ENCODE measurements at places on chromosomes 7 and 10.

DNA sequence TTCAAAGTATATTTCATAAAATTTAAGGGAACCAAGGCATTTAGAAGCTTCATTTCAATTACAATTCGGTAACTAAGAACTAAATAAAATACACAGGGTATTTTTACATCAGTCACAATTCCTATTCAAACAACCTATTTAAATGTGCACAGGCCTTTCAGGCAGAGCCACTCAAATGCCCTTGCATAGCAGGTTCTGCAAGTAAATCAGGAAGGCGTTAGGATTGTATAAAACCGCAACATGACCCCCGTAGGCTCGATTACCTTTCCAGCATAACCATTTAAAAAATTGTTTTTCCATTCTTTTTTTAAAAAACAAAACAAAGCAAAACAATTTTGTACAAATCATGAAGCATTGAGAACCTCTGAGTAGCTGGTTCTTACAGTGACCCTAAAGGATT lies 289.9 kb upstream of the SP8 start:
- DNase-seq: no peak

DNA sequence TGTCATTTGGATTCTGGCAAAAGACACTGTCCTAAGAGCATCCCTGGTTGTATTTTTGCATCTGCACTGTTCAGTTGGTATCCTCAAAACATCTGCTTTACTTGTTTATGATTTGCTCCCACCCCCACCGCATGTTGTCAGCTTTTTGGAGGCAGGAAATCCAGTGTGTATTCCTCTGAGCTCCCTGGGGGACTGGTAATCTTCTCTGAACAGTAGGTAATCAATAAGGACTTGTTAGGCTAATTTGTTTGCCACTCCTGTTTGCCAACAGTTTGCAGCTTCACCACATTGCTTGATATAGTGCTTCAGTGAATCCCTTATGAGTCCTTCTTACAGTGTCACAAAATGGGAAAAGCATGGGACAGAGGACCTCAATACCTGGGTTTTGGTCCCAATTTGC lies 49.1 kb downstream of the FEZF1 start:
- no peak for DNase-seq

DNA sequence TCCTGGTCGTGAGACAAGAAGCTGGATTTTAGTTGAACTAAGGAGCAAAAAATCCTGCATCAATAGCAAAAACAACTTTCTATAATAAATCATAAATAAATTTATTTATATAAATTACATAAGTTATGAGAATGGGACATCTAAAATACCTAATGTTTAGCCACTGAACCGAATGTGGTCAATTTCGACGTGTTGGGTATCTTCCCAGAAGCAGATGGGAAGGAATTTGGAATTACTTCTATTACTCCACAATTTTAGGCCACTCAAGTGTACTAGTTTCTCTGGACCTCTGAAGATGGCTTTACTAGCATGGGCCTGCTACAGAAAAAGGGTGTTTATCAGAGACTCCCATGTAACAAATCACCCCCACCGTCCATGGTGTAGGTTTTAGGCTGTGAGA lies 172.0 kb downstream of the PRPF18 start:
- no peak for DNase-seq

- DNase-seq: no peak
Measured at GRCh38 chr7:111025006-111025405, 65.9 kb upstream of the LRRN3 start.

DNA sequence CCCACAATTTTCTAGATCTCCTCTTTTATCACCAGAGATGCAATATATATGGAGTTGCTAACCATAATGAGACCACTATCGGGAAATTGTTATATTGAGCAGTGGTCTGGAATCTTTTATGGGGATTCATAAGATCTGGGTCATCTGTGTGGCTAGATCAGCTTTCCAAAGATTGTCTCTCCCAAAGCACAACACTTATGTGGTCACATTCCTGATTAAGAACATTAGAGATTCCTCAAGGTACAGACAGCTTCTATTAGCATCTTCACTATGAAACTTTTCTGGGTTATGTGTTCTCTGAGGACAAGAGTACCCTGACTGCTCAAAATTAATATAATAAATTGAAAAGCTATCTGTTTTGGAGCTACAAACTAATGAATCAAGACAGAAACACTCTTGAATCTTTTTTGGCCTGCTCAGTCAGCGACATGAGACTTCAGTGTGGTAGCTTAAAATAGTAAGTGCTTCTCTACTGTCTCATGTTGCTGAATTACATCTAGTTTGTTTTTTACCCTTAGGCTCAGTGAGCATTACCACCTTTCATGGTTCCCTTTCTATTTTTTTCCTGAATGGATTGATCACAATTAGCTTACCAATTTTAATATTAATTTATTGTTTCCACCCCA lies 42.6 kb upstream of the STRIP2 start:
- DNase-seq: no peak

- no peak for DNase-seq
Measured at GRCh38 chr7:56105508-56105907, 768 bp downstream of the CHCHD2 start.

GRCh38 chr7:30390736-30391636 lies 87.6 kb downstream of the NOD1 start:
- no peak for DNase-seq

- no peak for DNase-seq
Measured at GRCh38 chr7:131174855-131175254, 152.8 kb upstream of the MKLN1 start.

GRCh38 chr7:150434240-150434639 lies 16.2 kb upstream of the GIMAP8 start:
- no peak for DNase-seq

- no peak for DNase-seq
Measured at GRCh38 chr7:69859342-69859741, 261.1 kb downstream of the AUTS2 start.

GRCh38 chr7:24227068-24227467 lies 56.9 kb upstream of the NPY start:
- no peak for DNase-seq

GRCh38 chr7:84529480-84530205 lies 335.1 kb upstream of the SEMA3A start:
- no peak for DNase-seq

DNA sequence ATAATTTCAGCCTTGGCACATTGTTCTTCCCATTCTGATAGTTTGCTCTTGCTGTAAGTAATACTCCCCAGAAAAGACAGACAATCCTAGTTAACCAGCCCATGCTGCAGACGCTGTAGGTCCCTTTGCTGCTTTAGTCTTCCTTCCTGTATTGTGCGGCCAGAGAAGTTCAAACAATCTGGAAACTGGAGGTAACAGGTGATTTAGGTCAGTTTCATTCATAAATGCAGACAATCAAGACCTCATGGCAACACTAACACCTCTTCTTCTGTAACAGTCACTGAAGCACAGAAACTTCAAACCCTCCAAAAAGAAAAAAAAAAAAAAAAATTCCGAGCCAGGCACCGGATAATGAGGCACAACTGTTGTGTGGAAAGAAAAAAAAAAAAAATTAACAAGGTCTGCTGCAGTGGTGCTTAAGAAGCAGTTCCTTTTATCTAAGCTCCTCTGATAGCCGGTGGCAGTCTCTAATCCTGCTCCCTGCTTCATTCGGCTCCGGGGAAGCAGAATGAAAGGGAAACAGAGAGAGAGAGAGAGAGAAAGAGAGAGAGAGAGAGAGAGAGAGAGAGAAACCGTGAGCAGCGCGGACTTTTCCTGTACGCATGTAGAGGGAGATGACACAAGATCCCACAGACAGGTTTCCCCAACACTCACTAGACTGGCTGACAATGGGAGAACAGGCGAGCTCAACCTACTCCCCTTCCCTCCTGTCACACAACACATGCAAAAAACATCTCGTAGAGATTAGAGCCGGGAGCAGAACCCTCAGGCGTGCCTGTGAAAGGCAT lies at the start of gene SEMA3A:
Gene SEMA3A (minus strand): TSS at position 306 of the 788 bp plus-strand sequence. CDS start 203 bp downstream, at position 103.
- DNase-seq: no peak

DNA sequence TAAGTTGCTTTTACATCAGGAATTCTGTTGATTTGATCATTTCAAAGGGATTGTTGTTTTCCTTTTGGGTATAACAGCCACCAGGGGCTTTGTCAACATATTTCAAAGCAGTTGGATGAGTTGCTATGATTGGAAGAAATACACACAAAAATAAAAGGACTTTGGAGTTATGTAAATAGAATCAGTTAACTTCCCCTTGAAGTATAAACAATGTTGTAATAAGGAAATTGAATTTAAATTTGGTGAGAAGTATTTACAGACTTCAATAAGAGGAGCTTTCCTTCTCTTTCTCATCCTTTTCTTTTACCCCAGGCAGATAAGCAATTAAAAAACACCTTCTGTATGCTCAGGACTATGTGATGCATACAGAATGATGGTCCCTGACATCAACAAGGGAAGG lies 199.7 kb downstream of the LHFPL3 start:
- no peak for DNase-seq

- no peak for DNase-seq
Measured at GRCh38 chr10:109939315-109939961, 16.1 kb upstream of the XPNPEP1 start.

DNA sequence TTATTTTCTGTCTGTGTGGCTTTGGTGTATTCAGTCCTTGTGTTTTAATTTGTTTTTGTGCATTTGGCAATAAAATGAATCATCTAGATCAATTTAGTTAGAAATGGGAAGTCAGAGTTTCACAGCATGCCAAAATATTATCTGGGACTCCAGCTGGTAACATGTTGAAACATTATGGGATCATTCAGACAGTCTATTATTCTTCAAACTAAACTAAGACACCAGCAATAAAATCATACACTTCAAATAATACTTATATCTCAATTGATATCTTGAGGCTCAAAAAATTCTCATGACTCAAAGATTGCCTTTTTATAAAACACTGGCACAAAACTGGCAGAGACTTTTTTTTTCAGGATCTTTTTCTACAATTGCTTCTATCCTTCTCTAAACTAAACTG lies 5.8 kb upstream of the RP9 start:
- no peak for DNase-seq

- DNase-seq: no peak
Measured at GRCh38 chr7:11613292-11613930, 218.6 kb downstream of the THSD7A start.

DNA sequence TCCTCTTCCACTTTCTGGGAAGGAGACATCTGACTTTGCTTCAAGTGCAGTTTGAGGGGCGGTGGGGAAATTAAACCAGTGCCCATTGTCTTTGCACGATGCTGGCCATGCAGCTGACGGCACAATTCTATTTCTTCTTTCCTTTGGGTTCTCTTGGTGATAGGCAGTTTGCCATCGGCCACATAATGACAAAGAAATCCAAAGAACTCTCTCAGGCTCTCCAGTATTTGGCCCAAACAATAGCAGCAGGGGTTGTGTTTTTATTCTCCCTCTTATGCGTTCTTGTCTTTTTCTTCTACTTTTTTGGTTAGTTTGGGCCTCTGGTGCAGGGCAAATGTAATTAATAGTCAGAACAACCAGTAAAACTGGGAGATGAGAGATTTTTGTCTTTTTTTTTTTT lies 147.0 kb downstream of the EMX2 start:
- DNase-seq: no peak

- no peak for DNase-seq
Measured at GRCh38 chr10:17353568-17354300, 100.7 kb downstream of the ST8SIA6 start.

DNA sequence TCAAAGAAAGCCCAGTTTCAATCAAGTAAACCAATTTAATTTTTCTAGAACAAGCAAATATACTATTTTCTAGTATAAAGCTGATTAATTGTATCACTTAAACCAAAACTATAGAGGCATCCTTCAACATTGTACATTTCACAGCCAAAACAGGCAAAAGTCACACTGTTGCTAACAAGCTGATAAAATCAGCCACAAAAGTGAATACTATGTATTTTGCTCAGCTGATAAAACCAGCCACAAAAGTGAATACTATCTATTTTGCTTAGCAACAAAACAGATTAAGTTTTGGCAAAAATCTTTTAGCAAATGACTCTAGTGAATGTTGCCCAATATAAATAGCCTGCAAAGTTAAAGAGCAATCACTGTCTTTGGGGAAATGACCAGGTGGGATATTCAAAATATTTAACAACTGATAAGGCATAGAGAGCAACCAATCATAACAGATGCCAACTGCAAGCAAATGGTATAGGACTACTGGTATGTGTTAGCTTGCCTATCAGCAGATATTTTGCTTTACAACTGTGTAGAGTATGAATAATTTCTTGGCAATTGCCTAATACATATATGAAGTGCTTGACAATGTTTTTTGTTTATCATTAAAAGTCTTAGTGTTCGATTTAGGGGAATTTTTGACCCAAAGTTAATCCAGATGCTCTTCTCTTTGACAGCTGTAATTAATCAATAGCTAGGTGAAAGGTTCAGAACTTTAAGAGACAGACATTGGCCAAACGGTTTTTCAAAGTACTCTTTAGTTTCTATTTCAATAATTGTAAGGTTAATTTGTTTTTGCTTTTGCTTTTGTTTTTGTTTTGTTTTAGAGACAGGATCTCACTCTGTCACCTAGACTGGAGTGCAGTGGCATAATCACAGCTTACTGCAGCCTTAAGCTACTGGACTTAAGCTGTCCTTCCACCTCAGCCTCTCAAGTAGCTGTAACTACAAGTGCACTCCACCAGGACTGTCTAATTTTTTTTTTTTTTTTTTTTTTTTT lies 44.4 kb upstream of the SP4 start:
- DNase-seq: no peak

DNA sequence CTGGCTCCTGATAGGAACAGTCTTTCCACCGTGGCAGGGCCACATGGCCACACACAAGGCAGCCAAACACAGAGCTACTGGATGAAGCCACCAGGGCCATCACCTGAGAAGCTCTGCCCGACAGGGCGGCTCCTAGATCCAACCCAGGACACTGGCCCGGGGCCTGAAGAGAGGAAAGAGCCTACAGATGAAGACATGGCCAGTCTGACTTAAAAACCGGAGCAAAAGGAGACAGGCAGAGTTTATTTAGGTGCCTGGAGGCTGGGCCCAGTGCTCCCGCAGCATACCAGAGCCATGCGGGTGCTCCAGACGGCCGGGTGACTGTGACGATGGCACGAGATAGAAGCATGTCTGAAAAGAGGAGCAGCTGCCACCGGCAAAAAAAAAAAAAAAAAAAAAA lies 3.9 kb downstream of the TECPR1 start:
- no peak for DNase-seq

GRCh38 chr7:44966731-44967538 lies 11.9 kb downstream of the MYO1G start:
- no peak for DNase-seq

DNA sequence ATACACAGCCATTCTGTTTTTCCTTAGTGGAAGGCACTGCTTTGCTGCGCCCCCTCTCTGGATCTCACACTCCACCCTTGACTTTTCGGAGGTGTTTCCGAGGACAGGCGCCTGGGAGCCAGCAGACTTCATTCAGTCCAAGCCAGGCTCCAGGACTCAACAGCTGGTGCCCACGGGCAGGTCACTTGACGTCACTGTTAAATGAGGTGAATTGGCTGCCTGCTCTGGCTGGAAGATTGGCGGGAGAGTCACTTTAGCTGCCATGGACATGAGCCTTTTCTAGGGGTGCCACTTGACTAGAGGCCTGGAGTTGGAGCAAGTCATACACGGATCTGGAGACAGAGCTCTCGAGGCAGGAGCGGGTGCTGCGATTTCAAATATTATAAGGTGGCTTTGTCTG lies 3.2 kb downstream of the HTRA1 start:
- DNase-seq: no peak
